CD4-positive, alpha-beta T cell treated with Interleukin-17A for 4 hours (primary cell): ENCODE measurements at places on chromosomes 12 and 14.

DNA sequence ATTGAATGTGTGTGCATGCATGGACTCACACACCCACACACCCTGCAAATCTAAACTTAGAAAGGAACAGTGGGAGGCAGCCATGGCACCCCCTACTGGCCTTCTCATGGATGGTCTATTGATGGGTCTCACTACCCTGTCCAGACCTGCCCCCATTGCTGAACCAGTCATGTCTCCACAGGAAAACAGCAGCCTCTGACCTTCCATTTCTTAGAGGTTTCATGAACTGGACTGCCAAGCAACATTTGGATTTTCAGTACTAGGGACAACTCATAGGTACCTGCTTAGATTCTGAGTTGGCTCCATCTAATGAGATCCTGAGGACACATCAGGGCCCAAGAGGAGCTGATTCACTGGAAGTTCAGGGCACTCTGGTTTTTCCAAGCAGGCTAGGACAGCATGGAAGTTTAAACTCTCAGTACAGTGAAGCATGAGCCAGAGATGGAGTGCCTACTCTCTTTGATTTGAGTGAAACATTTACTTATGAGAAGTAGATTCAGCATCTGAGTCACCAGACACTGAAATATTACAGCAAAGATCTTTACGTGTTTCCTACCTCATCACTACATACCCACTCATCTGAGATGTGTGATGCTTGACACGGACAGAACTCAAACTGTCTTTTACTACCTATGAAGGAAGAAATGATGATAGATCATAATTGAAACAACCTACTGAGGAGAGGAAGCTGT lies 98.9 kb upstream of the PLEKHG7 start:
- no peak for DNase-seq

DNA sequence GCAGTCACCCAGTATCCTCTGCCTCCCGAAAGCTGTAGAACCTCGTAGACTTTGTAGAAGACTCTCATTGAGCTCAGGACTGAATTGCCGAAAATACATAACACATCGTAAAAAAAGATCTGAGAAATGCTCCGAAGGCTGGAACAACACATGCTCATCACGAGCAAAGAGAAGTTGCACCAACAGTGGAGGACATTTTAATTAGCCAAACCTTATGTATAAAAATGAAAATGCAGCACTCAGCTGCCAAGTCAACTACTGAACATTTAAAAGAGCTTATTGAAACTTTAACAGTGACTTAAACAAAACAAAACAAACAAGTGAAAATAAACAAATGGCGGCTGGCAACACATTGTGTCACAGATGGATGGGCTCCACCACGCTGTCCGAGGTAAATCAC lies 519.9 kb downstream of the TMEM132D start:
- no peak for DNase-seq

GRCh38 chr14:33323979-33324378 lies 385.3 kb downstream of the NPAS3 start:
- no peak for DNase-seq

DNA sequence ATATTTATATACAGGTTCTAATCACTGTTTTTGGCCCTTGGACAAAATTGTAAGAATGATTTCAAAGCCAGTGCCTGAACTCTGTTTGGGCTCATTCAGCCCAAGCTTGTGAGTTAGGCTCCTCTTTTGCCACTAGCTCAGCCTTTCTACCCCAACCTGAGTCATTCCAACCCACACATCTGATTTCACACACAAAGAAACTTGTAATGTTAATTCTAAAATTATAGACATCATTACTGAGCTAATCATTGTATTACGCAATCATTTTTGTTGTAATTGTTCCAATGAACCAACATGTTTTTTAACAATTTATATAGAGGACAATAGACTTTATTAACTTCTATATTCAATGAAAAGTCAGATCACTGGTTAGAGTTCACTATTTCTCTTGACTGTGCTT lies 441.1 kb downstream of the ETNK1 start:
- no peak for DNase-seq

GRCh38 chr12:97140355-97140754 lies 233.3 kb downstream of the NEDD1 start:
- no peak for DNase-seq

GRCh38 chr14:50191499-50191898 lies 39.9 kb downstream of the SOS2 start:
- DNase-seq = no peak

DNA sequence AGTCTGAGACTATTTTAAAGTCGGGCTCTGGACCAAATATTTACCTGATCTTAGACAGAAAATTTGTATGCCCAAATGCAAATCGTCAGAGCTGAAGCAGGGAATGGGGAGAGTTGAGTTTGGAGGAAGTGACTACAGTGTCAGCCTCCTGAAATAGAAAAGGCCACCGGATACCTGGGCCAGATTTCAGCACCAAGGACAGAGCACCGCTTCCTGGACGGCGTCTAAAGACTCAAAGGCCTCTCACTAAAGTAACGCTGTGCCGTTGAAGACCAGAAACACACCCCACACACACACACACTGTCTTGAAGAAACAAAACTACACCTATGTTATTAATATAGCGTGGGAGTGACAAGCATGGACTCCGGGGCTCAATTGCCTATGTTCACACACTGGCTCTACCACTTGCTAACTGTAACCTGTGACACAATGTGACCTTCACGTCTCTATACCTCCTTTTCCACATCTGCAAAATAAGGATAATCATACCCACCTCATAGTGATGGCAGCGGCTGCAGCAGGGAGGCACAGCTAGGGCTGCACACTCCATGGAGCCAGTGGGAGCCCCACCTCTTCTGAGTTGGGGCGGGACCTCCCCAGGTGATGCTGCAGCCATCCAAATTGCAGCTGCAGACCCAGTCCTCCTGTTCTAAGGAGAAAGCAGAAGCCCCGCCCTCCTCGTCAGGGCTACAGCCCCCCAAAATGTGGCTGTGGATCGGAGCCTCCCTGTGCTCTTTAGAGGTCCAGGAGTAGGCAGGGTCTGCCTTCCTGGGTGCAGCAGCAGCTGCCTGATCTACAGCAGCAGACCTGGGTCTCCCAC lies 35.6 kb downstream of the KRT76 start:
- DNase-seq = peak; percentile 80

GRCh38 chr12:111174251-111174960 lies 194.5 kb downstream of the PHETA1 start:
- DNase-seq = peak; percentile 14

- DNase-seq = no peak
These were observed 29.6 kb upstream of the NCOR2 start for GRCh38 chr12:124597041-124597440.

DNA sequence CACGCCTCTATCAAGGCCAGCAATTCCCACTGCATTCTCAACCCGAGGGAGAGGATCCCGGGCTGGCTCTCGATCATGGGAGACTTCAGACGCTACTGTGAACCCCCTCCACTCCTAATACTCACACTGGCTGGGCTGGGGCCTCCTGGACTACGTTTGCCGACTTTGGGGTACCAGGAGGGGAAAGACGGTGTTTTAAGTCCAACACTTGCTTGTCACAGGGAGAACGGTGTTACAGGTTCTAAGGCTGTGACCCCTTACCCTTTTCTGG lies 463 bp downstream of the NACA start:
- no peak for DNase-seq

- DNase-seq = no peak
These were observed 18.7 kb upstream of the CREBL2 start for GRCh38 chr12:12592930-12593329.

DNA sequence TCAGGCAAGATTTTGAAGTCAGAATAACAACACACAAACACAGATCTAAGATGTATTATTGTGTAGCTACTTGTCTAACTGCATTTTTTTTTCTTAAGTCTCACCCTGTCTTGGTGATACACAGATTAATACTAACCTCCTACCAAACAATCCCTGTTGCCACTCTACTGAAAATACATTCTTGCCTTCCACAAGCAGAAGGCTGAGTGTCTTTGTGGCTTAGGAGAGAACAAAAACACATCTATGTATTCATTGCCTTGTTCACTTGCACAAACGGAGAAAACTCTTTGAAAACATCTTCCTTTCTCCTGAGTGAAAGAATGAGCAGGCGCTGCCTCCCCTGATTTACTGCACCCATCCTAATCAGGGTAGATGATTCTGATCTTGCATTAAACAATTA lies 642.2 kb downstream of the DIO2 start:
- DNase-seq = no peak

DNA sequence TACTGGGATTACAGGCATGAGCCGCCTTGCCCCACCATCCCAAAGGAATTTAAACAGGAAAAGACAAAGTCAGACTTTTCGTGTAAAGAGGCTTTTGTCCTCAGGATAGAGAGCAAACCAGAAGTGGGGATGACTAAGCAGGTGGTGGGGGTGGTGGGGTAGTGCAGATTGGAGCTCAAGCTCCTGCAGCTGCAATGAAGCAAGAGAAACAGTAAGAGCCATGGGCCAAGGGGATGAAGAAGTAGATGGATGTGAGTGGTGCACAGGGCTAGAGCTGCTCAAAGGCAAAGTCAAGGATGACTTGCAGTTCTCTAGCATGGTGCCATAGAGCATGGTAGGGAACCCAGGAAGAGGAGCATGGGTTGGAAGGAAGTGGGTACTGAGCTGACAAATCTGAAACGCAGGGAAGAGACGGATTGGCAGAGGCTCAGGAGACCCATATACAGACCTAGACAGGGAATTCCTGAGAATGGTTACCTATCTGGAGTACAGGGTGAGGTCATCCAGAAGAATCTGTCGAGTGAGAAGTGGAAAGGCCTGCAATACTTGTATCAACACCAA lies 11.4 kb upstream of the RNF34 start:
- DNase-seq = no peak

- DNase-seq = no peak
These were observed 100.7 kb downstream of the LRRK2 start for GRCh38 chr12:40325349-40325960.

DNA sequence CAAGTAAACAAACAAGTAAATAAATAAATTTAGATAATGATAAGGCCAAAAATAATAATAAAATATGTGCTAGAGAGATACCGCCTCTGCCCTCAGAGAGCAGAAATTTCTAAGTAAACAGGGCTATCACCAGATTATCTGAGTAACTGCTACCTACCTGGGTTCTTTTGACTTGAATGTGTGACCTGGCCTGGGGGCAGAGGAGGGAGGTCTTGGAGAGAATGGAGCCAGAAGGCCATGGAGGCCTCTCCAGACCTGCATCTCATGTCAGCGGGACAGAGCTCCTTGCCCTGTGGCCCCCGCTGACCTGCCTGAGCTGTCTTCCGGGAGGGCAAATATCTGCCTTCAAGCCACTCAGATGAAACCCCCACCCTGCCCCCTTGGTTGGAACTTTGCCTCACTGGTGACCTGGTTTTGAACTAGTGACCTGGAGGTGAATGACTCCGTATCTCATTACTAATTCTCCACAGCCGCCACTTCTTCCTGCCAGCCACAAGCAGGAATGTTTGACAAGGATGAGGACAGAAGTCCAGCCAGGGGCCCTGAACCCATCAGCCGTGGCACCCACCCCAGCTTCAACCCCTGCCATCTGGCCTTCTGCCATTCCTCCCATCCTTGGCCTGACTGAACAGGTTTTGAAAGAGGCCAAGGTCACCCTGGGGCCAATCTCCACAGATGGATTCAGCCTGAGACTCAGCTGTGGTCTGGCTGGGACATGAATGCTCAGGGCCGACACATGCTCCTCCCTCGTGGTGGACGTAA lies 86.8 kb upstream of the PARP11 start:
- no peak for DNase-seq

DNA sequence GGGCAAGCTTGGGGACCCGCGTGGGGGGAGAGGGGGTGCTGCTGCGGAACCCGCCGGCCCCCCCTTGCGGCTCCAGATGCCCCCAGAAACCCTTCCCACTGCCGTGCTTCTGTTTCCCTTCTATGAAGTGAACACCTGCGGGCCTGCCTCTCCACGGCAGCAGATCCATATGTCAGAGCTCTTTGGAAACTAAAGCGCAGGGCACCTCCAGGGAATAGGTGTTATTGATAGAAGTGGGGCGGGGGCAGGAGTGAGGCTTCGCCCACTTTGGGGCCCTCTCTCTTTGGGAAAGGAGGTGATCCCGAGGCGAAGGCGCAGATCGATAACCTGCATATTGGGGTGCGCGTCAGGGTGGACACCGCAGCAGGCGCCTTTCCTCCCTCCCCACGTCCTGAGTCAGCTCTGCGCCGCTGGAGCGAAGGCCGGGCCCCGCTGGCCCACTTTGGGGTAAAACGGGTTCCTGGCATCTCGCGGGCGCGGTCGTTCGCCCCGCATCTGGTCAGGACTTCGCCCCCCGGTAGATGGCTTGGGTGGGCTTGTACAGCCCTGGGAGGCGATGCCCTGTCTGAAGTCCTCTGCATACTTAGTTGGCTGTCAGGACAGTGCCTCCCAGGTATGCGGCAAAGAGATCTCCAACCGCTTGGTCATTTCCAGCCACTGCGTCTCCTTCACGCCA lies 524 bp downstream of the KMT5A start:
- DNase-seq = peak; percentile 39

GRCh38 chr14:46325157-46325556 lies 326.4 kb downstream of the RPL10L start:
- no peak for DNase-seq

DNA sequence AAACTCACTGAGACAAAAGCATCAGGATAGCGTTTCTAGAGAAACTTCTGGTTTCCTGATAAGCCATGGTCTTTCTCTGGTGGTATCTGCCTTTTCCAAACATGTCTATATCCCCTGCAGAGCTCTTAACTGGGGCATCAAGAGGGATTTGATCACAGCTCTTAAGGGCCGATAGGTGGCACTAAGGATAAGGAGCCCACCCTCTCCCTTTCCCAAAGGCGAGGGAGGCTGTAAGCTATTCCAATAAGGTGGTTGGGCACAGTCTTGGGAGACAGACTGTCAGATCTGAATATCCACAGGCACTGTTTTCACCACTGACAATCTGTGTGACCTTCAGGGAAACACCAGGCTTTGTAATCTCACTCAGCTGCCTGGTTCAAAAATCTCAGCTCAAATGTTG lies 206.0 kb downstream of the ADGRD1 start:
- no peak for DNase-seq
